ENCODE measurements at places on chromosomes 11 and 22.

DNA sequence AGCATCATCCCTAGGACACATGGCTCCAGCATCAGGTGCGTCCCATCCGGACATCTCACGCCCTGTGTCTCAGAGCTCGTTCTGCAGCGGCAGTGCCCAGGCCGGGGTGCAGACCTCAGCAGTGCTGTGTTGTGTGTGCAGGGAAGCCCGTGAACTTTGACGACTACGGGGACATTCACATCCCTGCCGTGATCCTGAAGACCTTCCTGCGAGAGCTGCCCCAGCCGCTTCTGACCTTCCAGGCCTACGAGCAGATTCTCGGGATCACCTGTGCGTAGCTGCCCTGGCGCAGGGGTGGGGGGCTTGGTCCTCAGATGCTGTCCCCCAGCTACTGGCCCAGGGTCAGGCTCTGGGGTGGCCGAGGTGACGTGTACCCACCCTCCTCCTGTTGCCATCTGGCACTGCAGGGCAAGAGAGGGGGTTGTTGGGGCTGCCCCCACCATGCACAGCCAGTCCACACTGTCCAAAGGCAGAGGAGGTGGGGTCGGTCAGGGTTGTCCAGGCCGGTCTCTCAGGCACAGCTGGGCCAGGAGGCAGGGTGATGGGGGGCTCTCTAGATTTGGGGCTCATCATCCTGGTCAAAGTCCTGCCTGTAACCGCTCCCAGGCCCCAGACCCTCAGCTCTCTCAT lies 96.5 kb downstream of the ARHGAP8 start:
- DNase-seq = no peak

DNA sequence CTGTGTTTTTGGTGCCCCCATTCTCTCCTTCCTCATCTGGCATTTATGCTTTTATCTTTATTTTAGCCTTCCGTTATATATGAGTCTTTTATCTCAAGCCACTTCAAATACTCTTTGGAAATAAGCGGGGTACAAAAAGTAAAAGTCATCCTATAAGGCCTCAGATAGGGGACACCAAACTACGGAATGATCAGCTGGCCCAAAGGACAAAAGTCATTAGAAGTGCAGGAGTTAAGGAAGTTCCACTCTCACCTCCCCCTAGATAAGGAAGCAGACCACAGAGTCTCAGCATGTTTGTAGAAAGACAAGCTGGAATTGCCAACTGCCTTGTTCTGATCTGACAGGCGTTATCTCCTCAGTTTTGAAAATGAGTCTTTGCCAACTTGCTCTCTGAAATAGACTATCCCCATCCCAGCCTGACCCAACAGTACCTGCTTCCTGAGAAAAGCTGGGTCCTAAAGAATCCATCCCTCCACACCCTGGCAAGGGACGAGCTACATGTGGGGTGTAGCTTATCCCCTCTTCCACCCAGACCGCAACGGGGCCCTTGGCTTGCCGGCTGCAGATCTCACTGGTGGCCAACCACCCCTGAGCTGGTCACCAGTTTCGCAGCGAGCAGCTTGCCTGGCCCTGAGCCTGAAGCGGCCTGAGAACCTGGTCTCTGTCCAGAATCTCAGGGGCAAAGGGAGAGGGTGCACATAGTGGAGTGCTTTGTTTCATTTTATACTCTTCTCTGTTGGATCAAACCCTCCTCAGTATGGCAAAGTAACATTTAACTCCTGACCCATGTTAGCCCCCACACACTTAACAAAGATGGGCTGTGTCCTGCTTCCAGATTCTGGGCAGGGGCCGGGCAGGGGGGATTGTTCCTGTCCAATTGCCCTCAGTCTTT lies 13.8 kb downstream of the FADS2 start:
- DNase-seq = no peak

DNA sequence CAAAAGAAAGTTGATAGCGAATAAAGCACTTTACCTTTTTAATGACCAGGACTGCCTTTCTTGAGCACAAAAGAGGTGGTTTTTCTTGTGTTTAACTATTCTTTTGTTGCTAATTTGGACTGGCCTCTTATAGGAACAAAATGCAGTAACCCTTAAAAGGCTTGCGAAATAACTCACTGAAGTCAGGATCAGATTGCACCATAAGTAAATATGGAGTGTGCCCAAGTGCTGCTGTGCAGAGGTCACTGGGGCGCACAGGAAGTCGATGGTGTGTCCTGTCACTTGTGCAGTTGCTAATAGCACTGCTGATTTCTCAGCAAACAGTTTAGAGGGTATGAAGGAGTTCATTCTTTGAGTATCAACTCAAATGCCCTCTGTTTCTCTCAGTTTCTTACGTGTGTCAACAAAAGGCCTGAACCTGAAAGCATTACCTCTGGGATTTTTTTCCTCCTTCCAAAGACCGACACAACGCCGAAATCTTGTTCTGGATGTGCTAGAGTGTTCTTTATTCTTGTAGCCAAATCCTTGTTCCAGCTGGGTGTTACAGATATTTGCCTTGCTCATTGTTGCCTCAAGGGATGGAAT lies 71.3 kb downstream of the ATXN10 start:
- no peak for DNase-seq

DNA sequence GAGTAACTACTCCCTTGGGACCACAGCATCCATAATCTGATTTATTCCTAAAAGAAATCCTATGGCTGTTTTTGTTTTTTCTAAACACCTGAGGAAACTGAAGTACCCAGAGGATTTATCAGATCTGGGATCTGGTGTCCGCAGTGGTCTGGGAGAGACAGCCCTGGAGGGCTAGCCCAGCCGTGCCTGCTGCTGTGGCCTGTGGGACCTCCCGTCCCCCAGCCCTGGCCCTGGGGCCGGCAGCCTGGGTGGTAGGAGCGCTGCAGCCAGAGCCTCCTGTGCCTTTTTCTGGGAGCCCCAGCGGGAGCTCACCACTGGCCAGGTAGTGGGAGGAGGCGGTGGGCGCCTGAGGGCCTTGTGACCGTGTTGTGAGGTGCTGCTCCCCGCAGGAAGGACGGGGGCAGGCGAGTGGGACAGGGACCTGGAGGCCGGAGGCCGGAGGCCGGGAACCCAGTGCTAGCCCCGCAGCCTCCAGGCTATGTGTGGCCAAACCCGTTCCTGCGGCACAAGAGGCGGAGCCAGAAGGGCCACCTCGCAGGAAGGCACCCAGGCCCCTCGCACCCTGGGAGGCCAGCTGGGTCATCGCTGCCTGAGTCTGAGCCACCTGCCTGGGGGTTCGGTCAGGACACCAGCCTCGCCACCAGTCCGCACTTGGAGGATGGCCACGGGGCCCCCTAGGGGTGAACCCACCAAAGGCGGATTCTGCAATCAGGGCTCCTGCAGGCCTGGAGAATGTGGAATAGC lies 18.2 kb upstream of the C11orf96 start:
- DNase-seq = no peak

DNA sequence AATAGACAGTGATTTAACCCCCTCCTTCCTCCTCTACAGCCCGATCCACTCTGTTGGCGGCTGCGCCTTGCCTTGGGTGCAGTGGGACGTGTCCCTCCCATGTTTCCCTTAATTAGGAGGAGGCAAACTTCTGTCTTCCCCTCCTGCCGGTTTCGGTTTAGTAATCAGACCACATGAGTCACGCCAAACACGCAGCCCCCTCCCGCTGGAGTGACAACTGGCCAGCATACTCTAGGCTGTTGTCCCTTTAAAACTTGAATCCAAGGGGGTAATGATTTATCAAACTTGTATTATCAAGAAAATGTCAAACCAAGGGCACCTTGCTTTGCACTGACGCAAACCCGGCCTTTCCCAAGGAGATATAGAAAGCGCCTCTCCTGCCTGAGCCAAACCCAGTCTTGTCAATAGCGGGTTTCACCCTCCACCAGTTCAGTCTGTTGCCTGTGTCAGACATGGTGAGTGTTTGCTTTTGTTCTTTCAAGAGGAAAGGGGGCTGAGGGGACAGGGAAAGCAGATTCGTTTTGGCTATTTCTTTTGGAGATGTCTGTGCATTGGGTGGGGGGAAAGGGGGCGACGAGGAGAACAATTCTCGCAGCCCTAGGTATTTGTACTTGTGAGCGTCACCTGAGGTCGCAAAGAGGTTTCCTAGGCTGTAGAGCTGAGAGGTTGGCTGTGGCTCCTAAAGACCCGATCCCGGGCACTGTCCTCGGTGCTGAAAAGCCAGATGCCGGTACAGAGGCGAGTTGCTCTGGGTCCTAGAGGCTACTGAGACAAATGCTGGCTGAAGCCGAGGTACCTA lies at the start of gene SLC6A5:
Gene SLC6A5 (plus strand): TSS at position 388 of the 799 bp plus-strand sequence. CDS start 65 bp downstream, at position 453.
- peak; percentile 44 for DNase-seq

DNA sequence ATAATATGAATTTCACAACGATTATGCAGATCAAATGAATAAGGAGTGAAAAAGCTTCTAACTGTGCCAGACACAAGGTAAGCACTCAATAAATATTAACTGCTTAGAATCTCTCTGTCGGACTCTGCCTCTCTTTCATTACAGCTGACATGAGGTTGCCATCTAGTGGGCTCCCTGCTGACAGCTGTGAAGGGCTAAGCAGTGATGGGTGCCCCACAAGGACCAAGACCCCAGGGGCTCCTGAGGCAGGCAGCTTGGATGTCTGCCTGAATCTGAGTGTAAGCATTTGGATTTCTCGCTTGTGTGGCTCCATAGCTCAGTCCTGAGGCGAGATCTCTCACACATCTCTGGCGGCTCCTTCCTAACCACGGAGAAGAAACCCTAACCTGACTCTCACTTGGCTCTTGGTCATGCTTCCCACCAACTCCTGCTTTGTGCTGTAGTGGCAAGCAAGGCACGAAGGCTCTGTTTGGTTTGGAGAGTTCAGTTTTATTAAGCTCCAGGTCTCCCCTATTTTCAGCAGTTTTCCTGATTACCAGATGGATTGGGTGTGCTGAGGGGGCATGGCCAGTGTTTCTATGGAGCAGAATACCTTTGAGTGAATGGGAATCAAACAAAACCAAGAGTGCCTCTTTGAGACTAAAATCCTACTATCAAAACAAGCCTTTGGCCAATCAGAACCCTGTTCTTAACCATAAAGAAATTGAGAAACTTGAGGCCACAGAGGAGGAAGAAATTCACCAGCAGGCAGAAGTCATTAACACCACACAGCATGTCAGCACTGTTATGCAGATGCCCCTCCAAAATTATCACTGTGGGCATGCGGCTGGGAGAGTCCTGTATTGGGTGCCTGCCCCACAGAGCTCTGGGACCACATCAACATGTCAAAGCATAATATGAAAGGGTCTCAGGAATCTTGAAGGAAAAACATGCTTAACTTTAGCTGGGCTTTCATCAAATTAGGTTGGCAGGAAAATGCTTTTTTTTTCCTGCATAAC lies 152.8 kb upstream of the NTM start:
- no peak for DNase-seq

DNA sequence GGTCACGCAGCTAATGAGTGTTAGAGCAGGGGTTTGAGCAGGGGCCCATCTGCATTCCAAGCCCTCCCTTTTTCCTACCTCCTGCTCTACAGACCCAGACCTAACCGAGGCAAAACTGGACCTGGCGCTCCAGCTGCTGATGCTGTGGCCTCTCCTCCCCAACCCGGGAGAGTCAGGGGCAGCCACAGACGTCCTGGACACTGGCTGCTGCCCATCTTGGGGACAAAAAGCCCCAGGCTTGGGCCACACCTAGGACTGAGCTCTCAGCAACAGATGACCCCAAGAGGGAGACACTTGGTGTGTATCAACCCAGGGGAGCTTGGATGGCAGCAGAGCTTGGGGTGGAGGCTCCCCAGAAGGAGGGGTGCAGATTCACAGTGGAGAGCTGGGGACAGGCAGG lies 172.6 kb downstream of the ST3GAL4 start:
- DNase-seq = no peak

- DNase-seq = no peak
Observed at GRCh38 chr22:22895776-22896445, 8.3 kb downstream of the IGLL5 start.

DNA sequence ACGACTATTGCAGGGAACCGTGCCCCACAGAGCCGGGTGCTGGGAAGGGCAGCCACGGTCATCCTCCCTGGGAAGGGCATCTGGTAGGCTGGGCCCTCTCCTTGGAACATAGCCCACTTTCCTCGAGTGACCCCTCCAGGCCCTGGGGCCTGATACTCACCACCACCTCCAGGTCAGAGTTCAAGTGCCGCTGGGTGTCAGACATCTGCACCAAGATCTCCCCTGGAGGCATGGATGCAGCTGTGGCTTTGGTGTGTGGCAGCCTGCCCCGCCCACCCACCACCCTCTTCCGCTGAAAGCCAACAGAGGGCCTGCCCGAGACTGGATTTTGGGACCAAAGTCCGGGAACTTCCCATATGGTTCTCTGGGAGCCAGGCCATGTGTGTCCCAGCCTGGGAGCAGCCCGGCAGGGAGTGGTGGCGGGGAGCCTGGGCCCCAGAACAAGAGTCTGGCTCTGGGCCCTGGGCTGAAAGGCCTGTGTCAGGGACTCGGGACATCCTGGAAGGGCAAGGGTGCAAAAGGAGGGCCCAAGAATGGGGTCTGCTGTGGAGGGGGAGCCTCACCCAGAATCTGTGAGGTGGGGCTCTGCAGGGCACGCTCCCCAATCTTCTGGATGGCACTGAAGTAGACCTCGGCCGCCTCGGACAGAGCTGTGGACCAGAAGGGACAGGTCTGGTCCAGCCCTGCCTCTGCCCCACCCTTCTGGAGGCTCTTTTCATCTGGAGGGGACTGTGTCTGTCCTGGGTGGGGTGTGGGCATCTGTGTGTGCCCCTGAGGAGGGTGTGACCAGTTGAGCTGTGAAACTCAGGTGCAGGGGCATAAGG lies 2.6 kb downstream of the BAIAP2L2 start:
- DNase-seq = no peak

- no peak for DNase-seq
Observed at GRCh38 chr11:79090191-79090705, 350.6 kb downstream of the TENM4 start.

GRCh38 chr22:37329238-37330140 lies 47.2 kb downstream of the CYTH4 start:
- DNase-seq = no peak

DNA sequence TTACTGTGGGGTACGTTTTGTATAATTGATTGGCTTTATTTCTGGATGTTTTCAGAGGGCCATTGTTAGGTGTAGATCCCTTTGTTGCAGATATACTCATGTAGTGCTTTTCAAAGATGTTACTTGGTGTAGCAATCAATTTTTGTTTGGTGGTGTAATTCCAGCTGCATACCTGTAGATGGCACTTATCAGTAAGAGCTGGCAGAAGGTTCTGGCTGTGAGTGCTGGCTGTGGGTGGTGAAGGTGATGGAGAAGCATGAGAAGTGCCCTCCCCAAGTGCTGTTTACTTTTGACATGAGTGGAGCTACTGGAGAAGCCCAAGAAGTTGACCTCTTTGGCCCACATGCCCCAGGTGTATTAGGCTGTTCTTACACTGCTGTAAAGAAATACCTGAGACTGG lies 1074.9 kb downstream of the FAM181B start:
- DNase-seq = no peak

- DNase-seq = no peak
Observed at GRCh38 chr11:122923302-122923701, 40.7 kb downstream of the JHY start.

- DNase-seq = no peak
Observed at GRCh38 chr22:48185071-48186055, 1422.9 kb downstream of the TBC1D22A start.

All from activated CD4-positive, alpha-beta memory T cell treated with anti-CD3 and anti-CD28 coated beads, Interleukin-2, amount 10 ng/mL, durations not matched to agents 7 days and 5 days (primary cell).